ENCODE measurements at places on chromosomes 7 and 10. TPM values are rescaled to one million over a fixed set of nuclear protein-coding genes. Genes with fewer than 3 reads are reported as not detected.
A peak's percentile ranks its signal among the peaks of the same experiment; 100 is the strongest.

Gene GIMAP5
- 14.5 TPM for total RNA-seq

Gene PTN
- total RNA-seq, result 8.6 TPM

Gene LIPN
- total RNA-seq, result not detected

Gene CTAGE4
- total RNA-seq, result 0.90 TPM

Gene FGFBP3
- total RNA-seq, result 0.26 TPM

Gene TMEM229A
- total RNA-seq, result 1.1 TPM

Gene ITPRID1
- not detected for total RNA-seq

Gene CLDN4
- not detected for total RNA-seq

Gene RAPGEF5
- total RNA-seq, result 19.4 TPM

Gene FAM25C
- not detected for total RNA-seq

- DNase-seq, result no peak
Measured at GRCh38 chr7:155097338-155097737, 27.2 kb downstream of the HTR5A start.

DNA sequence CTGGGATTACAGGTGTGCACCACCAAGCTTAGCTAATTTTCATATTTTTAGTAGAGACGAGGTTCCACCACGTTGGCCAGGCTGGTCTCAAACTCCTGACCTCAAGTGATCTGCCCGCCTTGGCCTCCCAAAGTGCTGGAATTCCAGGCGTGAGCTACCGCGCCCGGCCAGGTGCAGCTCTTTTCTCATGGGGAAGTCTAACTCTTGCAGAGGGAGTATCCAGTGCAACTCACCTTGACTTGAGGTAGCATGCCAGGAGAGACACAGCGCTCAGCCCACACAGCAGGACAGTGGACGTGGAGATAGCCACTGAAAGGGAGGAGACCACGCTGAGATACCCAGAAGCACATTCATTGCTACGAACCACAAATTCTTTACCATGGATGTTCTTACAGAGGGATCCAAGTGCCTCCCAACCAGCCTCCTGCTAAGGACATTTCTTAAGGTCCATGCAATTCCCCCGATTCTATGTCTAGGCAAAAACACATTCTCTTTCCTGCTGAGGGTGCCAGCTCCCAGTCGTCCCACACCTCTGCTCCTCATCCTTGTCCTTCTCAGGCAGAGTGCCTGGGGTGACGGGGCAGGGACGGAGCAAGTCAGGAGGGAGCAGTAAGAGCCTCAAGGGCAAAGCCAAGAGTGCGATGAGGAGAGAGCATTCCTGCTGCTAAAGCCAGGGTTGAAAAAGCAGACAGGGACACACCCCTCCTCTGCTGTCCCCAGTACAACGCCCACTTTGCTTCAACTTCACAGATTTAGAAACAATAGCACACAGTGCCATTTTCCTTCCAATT, 21.0 kb downstream of the IL15RA start:
- DNase-seq, result no peak

DNA sequence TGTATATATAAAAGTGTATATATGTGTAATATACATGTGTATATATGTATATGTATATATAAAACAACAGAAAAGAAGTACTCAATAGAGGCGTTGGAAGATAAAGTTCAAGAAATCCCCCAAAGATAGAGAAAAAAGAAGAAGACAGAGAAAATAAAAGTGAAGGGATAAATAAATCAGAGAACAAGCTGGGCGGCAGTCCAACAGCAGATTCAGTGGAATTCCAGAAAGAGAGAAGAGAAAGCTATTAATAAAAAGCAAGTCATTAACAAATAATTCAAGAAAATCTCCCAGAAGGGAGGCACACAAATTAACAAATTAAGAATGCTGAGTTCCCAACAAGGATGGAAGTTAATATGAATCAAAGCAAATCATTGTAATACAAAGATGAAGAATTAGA, 59.3 kb upstream of the RNF148 start:
- no peak for DNase-seq

DNA sequence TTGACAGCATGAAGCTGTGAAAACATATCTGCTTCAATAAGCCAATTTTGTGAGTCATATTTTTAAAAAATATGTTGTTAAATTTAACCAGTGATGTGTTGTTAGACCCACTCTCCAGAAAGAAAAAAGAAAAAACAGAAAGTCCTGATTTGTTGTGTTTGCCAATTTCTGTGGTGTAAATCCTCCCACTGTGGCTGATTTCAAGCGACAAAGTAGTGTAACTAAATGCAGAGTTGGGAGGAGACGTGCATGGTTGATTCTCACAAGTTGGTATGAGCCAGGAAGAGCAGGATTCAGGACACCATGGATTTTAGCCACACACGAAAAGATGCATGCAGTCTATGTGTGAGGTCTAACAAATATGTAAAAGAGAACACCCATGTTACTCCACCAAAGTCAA, 139.1 kb downstream of the CCDC3 start:
- peak; percentile 4 for DNase-seq

DNA sequence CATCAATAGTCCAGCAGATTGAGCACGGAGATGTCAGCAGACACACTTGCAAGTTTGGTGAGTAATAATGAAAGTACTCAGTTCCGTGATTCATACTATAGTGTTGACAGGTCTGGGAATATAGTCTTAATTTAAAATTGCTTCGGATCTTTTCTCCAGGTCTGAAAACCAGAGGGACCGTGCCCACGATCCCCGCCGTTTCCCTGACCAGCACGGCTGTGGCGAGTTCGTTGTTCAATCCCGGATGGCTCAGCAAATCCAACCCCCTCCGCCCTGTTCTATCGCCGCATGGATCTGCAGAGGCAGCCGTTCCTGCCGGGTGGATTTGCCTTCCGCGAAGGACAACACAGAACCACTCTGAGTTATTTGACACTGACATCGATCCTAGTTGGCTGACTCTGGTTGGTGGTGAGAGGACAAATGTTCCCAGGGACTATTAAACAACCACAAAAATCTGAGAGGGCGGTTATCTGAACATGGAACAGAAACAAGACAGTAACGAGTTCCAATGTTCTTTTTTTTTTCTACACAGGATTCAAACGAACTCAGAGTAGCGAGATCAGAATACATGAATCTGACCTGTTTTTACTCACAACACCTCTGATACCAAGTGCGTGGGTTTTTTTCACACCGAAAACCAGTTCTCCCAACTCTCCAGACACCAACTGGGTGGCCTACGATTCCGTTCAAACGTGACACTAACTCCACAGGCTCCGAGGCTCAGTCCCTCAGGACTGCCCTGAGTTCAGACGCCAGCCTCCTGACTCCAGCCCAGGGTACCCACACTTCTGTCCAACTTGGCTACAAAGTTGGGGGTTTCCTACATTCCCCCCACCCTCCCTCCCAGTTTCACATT, 52.7 kb downstream of the RBM17 start:
- no peak for DNase-seq

- no peak for DNase-seq
Measured at GRCh38 chr7:54811041-54811845, 52.2 kb upstream of the SEC61G start.

DNA sequence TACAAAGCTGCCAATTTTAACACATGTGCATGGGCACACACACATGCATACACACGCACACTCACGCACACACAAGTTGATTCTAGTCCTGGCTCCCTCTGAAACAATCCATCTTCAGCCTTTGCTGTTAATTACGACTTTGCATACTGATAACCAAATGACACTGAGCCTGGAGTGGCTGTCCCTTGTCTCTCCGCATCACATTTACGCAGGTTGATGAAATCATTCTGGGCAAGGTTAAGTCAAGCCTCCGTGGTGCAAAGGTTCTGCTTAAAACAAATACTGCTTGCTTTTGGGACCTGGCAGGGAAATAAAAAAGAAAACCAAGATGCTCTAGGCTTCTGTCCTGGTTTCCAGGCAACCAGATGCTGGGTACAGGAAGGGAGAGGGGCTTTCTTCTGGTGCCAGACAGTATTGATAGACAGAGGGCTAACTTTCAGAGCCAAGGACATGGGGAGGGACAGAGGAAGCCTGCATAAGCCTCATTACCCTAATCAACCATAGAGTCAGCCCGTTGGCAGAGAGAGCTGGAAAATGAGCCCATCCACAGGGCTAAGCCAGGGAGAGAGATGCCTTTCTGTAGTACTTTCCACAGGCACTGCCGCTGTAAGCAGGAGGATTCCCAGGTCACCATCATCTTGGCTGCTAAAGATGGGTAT, 233.0 kb downstream of the WDR11 start:
- DNase-seq, result no peak

DNA sequence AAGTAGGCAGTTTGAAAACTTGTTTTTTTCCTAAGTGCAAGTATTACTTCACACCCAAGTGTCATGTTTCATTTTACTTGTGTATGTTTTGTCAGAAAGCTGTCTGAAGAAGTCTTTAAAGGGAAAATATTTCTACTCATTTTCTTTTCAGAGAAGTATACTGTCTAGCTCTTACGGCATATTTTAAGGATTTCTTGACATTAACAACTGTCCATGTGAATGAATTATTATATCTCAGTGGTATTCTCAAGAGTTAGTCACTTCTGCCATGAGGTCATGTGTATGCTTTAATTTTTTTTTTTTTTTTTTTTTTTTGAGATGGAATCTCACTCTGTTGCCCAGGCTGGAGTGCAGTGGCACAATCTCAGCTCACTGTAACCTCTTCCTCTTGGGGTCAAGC, 229.5 kb downstream of the BICC1 start:
- DNase-seq, result no peak

GRCh38 chr7:92797693-92798092, 38.7 kb downstream of the CDK6 start:
- no peak for DNase-seq

GRCh38 chr10:42961796-42962109, 115.1 kb upstream of the RET start:
- no peak for DNase-seq

- no peak for DNase-seq
Measured at GRCh38 chr7:5872326-5872725, 8.3 kb upstream of the OCM start.

- no peak for DNase-seq
Measured at GRCh38 chr7:80133361-80134114, 1.1 kb upstream of the GNAI1 start.

DNA sequence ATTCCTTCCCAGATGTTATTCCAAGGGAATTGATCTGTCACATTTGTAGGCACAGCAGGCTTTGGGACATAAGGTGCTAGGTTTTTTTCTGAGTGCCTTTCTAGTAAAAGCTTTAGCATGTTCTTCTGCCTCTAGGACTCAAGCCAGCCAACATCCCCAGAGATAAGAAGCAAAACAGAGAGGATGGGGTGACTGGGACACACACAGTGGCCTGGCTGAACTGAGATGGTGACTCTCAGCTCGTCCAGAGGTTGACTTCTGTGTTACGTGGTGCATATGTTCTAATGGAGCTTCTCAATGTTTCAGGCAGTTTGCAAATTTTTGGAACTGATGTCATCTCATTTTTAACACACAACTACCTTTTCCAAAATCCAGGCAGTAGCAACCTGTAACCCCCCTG, 188.1 kb upstream of the CELF2 start:
- no peak for DNase-seq

DNA sequence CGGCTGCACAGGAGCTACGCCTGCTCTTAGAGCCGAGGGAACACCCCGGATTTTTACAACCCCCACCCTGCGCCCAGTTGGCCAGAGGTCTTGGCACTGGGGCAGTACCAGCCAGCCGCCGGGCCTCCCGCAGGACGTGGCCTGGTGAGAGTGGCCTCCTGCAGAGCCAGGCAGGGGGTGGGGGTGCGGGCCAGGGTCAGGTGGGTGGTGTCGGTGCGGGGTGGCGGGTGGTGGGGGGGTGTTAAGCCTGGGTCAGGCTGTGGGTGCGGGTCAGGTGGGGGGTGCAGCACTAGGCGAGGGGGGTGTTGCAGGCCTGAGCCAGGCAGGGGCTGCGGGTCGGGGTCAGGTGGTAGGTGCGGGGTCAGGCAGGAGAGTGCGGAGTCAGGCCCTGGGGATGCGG, 647 bp downstream of the ECHS1 start:
- DNase-seq, result no peak

GRCh38 chr7:130823060-130823459, 89.1 kb upstream of the KLF14 start:
- no peak for DNase-seq

GRCh38 chr10:90775351-90776028, 82.3 kb downstream of the HTR7 start:
- DNase-seq, result no peak

Data from right atrium auricular region (tissue), 2 donors.